ENCODE measurements at places on chromosomes 5 and 9. TPM values are rescaled to one million over a fixed set of nuclear protein-coding genes. Genes with fewer than 3 reads are reported as not detected.
A peak's percentile ranks its signal among the peaks of the same experiment; 100 is the strongest.

DNA sequence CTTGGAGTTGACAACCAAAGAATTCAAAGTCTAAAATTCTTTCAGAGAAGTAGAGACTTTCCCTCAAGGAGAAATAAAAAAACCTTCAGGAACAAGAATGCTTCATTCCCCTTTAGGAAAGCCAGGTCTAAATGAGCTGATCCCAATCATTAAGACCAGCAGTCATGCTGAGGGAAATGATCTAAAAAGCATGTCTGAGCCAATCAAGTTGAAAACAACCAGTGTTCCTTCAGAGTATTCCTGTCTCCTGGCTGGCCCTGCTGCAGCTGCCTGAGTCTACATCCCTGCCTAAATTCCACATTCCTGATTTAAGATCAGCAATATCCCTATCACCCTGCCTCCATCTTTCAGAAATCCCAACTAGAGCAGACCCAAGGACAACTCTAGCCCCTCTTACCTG lies 244.5 kb downstream of the PLK2 start:
- no peak for DNase-seq

DNA sequence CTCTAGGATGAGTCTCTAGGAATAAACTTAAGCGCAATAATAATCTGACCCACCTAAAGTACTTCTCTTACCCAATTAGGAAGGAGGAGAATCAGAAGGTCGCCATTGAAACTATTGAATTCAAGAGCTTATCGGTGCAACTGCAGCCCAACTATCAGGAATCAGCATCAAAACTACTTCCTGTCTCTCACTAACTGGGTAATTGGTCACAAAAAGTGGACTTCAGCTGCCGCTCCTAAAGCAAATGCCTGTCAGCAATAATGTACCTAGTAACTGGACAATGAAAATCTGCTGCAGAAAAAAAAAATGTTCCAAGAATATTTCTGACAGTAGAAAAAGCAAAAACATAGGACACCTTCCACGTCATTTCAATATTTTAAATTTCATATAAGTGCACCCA lies 3.3 kb downstream of the OR1L8 start:
- DNase-seq: no peak

The EGR1 gene
- 10.8 TPM for polyA plus RNA-seq

GRCh38 chr5:139415221-139415861 lies 11.5 kb upstream of the SPATA24 start:
- peak; percentile 67 for DNase-seq

The NR5A1 gene
- 0.01 TPM for polyA plus RNA-seq

DNA sequence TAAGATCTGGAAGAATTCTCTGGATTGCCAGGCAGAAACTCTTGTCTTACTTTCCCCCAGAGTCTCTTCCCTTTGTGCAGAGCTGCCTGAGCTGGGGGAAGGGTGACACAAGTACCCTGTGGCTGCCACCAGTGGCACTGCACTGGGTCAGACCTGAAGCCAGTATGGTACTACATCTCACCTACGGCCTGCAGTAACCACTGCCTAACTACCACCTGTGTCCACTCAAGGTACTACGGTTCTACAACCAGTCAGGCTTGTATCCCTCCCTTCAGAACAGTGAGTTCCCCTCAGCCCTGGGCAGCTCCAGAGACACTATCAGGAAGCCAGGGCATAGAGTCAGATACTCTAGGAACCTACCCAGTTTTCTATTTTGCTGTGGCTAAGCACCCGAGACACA lies 212.0 kb upstream of the POU5F2 start:
- no peak for DNase-seq

The NIPBL gene
- 20.1 TPM for polyA plus RNA-seq

DNA sequence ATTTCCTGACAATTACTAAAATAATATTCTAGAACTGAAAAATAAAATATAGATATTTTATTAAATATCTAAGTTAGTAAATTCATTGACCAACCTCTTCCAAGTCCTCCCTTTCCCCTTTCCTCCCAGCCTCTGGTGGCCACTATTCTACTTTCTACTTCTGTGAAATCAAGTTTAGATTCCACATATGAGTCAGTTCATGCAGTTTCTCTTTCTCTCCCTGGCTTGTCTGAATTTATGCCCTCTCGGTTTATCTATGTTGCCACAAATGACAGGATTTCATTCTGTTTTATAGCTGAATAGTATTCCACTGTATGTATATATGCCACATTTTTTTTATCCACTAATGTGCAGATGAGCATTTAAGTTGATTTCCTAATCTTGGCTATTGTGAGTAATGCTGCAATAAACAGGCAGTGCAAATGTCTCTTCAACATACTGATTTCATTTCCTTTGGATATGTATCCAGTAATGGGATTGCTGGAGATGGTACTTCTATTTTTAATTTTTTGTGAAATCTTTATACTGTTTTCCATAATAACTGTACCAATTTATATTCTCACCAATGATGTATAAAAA lies 52.3 kb downstream of the WDR36 start:
- DNase-seq: no peak

The LCN9 gene
- not detected for polyA plus RNA-seq

DNA sequence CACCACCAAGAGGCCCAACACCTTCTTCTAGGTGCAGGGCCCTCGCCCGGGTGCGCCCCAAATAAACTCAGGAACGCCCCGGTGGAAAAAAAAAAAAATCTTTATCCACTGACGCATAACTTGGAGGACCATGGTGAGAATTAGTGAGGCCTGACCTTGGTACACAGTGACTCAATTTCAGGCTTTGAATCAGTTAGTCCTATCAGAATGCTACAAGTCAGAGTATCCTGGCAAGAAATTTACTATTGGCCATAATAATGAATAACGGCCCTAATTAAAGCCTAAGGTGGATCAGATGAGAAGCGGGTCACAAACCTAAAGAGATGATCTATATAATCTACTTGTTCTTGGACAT lies 914.2 kb upstream of the DMAC1 start:
- no peak for DNase-seq

The LCN12 gene
- polyA plus RNA-seq: 8.3 TPM

The C9orf153 gene
- polyA plus RNA-seq: 0.06 TPM

The PCDHB8 gene
- 0.29 TPM for polyA plus RNA-seq

DNA sequence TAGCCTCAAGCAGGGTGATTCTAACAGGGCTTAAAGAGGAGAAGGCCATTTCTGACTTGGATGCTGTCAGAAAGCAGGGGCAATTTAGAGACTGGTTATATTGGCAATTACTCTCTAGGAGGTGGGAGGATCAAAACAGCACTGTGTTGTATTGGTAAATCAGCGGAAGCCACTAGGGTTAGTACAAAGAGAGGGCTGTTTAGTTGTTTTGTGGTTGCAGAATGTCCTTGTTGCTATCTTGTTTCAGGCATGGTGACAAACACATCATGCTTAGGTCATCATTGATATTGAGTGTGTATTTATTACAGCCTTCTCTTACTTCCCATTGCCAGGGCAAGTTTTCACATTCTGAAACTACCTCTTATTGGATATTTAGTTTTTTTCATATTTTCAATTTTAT lies 165.3 kb downstream of the TAF11L14 start:
- DNase-seq: no peak

DNA sequence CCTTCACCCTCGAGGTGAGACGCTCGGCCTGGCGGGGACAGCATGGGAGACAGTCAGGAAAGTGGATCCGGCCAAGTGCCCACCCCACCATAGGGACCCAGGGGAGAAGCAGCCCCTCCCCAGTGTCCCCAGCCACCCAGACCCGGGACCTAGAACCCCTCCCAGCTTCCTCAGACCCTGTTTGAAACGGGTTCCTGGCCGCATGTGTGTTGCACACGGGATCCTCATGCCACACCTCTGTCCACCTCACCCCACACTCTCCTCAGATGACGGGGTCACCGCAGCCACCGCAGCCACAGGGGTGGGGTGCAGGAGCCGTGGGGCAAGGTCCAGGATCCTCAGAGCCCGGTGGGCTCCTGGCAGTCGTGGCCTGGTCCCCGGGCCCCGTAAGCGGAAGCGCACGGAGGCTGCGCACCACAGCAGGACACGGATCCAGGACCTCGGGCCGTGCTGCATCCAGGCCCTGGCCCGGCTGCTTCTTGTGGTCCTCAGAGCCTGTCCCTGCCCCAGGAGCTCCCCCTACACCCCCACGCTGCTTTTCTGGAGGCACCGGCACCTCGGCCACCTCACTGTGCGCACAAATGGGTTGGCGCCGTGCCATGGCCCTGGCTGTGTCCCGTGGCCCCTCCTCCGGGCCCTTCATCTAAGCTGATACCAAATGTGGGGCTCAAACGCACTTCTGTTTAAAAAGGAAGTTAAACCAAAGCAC lies 15.3 kb downstream of the TERT start:
- no peak for DNase-seq

DNA sequence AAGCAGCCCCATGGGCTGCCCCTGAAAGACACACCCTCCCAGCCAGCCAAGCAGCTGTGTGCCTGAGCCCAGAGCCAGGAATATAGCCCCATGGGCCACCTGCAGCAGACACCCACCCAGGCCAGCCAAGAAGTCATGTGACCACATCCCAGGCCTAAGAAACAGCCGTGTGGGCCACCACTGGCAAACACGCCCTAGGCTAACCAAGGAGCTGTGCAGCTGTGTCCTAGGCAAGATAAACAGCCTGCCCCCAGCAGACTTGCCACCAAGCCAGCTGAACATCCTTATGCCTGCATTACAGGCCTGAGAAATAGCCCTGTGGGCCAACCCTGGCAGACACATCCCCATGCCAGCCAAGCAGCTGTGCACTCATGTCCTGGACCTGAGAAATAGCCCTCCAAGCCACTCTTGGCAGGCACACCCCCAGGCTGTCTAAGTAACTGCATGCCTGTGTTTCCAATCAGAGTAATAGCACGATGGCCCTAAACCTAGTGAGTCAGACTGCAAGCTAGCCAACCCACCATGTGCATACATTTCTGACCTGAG lies 143.0 kb downstream of the ADAMTS6 start:
- DNase-seq: no peak

GRCh38 chr5:128645581-128645980 lies 107.5 kb upstream of the FBN2 start:
- no peak for DNase-seq

The TMEFF1 gene
- polyA plus RNA-seq: 0.03 TPM
